ENCODE measurements at places on chromosomes 5 and 9. TPM values are rescaled to one million over a fixed set of nuclear protein-coding genes. Genes with fewer than 3 reads are reported as not detected.

SLC31A1 gene
- total RNA-seq, result 14.0 TPM

CLIC3 gene
- total RNA-seq, result 1.7 TPM

GRCh38 chr5:8730194-8730593, 815.7 kb downstream of the SEMA5A start:
- DNase-seq, result no peak

FGFR4 gene
- 3.4 TPM for total RNA-seq

GRCh38 chr9:99693888-99694287, 127.8 kb upstream of the NR4A3 start:
- no peak for DNase-seq

Data from HT1080 (cell line).